Epithelial cell of proximal tubule (primary cell): ENCODE measurements at places on chromosomes 1 and 21. TPM values are rescaled to one million over a fixed set of nuclear protein-coding genes. Genes with fewer than 3 reads are reported as not detected.
A peak's percentile ranks its signal among the peaks of the same experiment; 100 is the strongest.

- no peak for DNase-seq
These were observed 55.4 kb upstream of the PTGFRN start for GRCh38 chr1:116854403-116854690.

KCNJ9 gene
- total RNA-seq, result not detected in 2 replicates

- no peak for DNase-seq
These were observed 1376.2 kb downstream of the NCAM2 start for GRCh38 chr21:22374218-22374969.

DNA sequence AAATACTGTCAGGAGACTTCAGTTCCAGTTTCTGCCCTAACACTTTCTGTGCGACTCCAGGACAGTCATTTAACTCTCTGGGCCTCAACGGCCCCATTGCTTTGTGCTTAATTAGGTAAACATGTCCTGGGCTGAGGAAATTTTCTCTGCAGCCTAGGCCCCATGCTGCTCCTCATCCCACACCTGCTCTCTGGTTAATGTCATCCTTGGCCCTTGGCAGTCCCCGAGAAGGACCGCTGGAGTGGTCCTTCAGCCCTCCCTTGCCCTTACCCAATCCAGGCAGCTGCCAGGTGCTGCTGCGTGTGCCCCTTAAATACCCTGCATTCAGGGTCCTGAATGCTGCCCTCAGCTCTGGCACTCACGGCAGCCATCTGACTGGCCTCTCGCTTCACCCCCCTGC lies 18.7 kb downstream of the UBL4B start:
- DNase-seq, result no peak

ADAM30 gene
- total RNA-seq, result not detected in 2 replicates

OR2T1 gene
- total RNA-seq, result not detected in 2 replicates

TESK2 gene
- 1.1 and 2.9 TPM in 2 replicates for total RNA-seq

GRCh38 chr1:58768971-58769808 lies 14.7 kb downstream of the JUN start:
- DNase-seq, result no peak

OR2L8 gene
- total RNA-seq, result not detected in 2 replicates

- DNase-seq, result peak; percentile 38
These were observed 6.0 kb downstream of the CADM3 start for GRCh38 chr1:159177272-159177907.

DNA sequence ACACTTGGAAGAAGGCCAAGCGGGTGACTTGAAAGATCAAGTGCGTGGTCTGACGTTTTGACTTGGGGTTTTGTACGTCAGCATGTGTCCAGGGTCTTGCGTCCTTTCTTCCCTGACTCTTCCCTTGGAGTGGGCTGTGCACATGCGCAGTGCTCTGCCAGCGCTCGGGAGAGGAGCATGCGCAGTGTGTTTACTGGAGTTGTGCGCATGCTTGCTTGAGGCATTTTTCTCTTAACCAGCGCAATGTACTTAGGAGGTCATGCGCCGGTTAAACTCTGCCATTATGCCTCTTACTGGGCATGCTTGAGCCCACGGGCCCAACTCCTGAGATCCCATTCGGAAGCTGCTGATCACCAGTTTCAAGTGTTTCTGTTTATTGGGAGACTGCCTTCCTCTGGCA lies 242.5 kb upstream of the AJAP1 start:
- DNase-seq, result no peak

RGS13 gene
- not detected in 2 replicates for total RNA-seq

DCST1 gene
- total RNA-seq, result not detected in 2 replicates

DNA sequence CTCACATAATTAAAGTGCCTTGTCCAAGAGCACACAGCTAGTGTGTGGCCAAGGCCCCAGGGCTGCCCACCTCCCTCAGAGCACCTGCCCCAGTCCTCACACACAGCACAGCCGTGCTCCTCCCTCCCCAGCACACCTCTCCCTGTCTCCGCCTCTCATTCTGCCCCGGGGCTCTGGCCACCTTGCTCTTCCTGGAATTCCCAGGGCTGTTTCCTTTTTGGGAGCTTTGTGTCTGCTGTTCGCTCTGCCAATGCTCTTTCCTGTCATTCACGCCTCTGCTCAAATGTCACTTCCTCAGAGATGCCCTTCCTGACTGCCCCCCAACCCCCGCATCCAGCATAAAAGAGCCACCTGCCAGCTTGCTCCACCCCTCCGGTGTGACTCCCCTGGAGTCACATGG lies 13.3 kb downstream of the SLC6A17 start:
- no peak for DNase-seq

DNA sequence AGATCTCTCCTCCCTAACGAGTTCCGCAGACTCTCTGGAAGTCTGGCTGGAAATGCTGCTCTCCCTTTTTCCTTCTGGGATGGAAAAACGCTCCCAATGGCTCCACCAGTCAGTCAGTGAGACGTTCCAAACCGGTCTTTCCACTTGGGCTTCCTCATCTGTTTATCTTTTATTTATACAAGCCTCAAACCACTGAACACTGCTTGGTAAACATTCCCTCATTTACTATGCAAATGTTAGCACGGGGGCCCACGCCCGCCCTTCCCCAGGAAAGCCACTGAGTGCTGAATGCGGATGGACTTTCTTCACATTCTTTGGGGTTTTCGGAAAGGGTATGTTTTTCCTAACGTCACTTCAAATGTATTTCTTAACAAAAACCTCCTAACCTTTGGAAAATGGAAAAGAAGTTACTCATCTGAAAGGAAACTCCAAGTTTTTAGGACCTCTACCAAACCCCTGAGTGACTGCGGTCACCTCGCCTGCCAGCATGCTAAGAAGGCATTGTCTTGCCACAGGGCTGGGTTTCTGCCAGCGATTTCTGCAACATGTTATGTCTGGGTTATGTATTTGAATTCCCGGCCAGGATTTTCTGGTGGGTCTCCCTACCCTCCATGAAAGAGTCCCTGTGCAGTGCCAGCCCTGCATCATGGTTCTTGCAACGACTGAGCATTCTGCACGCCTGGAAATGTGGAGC lies 14.0 kb upstream of the UMODL1 start:
- DNase-seq, result no peak

DNA sequence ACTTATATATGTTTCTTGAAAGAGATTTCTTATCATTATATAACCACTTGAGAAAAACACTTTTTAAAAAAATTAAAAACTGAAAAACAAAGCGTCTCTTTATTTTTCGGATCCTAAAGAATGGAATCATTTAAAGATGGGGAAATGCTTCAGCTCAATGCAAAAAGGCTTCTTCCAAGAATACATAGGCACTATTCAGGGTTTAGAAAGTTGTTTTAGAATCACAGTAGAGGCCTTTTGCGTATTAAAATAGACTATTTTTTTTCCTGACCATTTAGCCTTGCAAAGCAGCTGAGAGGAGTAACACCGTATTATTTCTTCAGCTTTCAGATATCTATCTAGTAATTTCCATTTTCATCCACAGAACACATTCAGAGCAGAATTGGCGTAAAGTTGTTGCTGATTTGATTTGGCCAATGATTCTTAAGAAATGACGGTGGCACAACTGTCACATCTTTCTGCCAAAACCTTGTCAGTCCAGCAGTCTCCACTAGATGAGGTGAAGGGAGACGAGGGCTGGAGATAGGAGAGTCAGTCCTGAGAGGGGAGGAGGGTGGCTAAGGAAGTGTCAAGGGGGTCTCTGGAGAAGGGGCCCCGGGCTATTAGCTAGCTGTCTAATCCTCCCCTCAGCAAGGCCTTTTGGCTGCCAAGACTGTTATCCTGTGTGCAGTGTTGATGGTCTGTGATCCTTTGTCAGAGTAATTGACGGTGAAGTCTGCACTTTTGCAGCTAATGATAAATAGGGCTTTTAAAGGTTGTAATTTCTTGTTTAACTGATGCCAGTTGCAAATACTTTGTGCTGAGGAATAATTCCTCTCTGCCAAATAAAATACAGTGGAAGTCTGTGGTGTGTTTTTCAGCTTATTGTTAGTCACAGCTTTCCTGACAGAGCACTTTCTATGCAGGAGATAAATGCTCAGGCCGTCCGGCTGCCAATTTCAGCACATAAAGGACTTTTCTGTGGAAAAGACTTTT lies 34.7 kb downstream of the PRRX1 start:
- no peak for DNase-seq

DNA sequence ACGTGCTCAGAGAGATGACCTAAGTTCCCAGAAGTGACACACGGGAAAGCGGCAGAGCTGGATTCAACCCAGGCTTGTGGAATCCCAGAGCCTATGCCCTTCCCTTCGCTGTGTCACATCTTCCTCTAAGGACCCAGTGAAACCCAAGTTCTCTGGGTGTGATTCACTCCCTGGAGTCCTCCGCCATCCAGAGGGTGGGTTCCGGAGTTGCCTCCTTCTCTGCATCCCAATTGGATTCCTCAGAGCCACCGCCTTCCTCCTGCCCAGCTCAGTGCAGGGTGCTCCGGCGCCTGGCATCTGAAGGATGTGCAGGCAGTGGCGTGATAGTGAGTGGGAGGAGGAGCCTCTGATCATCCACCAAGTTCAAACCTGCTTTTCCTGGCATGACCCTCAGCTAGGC lies 20.7 kb upstream of the RCC2 start:
- DNase-seq, result no peak
